Psoas muscle (tissue), 8 donors: ENCODE measurements at places on chromosomes 1 and 21. TPM values are rescaled to one million over a fixed set of nuclear protein-coding genes. Genes with fewer than 3 reads are reported as not detected.

- peak; percentile 22 for DNase-seq
These were observed 100.5 kb downstream of the NPHP4 start for GRCh38 chr1:5891736-5892135.

DNA sequence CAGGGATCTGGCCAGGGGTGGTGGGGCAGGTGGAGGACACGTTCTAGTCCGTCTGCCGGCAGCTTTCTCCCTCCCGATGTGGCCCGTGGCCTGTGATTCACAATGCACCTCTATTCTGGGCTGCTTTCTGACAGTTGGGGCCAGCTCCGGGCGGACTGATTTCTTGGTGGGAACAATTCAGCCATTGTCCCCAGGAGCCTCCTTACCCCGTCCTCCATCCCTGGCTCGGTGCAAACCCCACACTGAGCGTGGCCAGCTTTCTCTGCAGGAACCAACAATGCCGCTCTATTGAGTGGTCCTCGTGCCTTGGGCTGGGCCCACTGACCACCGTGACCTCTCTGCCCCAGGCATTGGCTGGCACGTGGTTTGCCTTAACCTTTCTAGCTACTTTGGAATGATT lies 29.7 kb downstream of the PADI2 start:
- no peak for DNase-seq

ZNF683 gene
- not detected for polyA plus RNA-seq

PYHIN1 gene
- 0.15 TPM for polyA plus RNA-seq

ZSCAN20 gene
- 0.75 TPM for polyA plus RNA-seq

DNA sequence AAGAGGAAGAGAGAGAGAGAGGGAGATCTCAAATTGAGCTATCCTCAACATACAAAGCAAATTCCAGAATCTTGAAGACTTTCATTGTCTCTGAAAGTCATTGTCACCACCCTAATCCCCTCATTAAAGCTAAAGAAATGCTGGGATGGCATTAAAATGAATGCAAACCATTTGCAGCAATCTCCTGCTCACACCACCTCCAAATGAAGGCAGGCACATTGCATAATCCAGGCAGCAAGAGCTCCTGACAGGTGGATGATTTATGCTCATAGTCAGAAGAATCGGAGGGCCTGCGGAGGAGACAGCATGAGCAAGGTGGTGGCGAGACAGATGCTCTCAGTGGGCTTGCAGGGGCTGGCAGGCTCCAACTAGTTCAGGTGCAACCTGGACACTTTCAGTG lies 90.2 kb downstream of the ESRRG start:
- no peak for DNase-seq

GRCh38 chr21:42956824-42957630 lies 17.3 kb upstream of the PKNOX1 start:
- no peak for DNase-seq

GRCh38 chr1:240658312-240658960 lies 46.5 kb upstream of the GREM2 start:
- DNase-seq: no peak

GIPC2 gene
- 0.72 TPM for polyA plus RNA-seq

- no peak for DNase-seq
These were observed 522.9 kb downstream of the KIF26B start for GRCh38 chr1:245677461-245678240.

GRCh38 chr1:8495928-8496401 lies 178.1 kb downstream of the SLC45A1 start:
- no peak for DNase-seq

GRCh38 chr21:34523019-34523555 lies 11.1 kb upstream of the KCNE1 start:
- DNase-seq: no peak

- DNase-seq: no peak
These were observed 6.1 kb upstream of the PTBP2 start for GRCh38 chr1:96715482-96715881.

DNA sequence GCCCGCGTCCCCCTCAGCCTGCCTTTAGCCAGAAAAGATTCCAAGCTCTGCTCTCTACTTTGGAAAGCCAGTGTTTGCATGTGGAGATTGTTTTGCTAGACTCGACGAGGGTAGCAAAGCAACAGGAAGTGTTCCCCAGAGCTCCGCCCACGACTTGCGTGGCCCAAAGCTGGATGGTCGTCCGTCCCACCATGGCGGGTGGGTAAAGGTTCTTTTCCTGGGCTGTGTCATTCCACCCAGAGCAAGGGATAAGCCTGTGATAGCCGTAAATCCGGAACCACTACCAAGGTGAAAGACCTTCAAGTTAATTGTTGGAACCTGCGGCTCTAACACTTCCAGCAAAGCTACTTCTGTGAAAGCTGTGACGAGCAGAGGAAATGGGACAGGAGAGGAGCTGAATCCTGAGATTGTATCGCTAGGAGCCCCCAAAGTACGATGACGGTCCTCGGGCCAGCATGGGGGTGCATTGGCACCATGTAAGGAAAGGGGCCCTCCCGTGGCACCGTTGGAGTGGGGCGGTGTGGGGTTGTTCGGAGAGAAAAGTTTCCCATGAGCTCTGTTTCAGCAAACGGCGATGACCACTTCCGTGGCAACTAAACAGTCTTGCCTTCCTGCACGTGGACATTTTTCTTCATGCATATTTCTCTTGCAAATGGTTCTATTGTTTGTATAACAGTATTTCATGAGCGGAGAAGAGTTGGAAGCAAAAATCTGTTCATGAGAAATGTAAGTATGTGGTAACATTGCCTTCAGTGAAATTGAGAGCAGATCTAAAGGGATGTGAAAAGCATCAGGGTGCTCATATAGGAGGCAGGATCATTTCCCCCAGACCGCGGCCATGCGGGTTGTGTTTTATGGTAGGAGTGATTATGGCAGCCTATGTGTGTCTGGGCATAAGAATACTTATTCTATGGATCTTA lies 8.4 kb downstream of the MX2 start:
- no peak for DNase-seq

DNA sequence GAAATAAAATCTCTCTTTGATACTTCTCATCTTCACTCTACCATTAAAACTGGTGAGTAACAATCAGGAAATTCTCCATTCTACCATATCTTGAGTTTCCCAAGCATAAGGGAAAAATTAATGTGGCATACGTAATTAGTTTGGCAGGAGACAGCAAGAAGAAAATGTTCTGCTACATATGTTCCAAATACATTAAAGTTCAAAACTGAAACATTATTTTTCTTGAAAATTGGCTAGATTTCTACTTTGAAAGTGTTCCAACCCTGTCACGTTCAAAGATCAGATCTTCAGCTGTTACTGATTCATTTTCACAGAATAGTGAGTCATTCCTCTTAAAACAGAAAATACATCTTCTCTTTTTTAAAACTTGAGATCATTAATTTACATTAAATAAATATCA lies 48.5 kb downstream of the PIGK start:
- no peak for DNase-seq

GRCh38 chr1:42449256-42449655 lies 6.6 kb downstream of the ZMYND12 start:
- DNase-seq: no peak

DNA sequence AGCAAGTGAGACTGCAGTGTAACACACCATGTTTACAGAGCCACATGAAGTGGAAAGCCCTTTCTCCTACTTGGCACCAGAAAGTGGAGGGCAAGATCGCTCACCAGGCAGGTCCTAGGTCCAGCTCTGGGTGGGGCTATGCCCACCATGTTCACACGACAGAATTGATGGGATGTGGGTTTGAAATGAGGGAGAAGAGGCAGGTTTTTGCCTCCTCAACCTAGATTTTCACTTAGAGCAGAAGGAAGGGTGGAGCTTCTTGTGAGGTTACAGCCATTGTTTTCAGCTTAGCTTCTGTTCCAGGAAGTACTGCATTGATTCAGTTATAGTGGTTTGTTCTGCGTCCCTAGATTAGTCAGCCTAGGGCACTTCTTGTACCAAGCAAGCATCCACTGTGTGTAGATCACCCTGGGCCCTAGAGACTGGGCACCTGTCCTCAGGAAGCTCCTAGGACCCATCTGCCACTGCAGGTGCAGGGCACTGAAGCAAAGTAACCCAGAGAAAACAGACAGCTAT lies 2.3 kb downstream of the CD53 start:
- no peak for DNase-seq

USH2A gene
- polyA plus RNA-seq: under 0.01 TPM

CHAF1B gene
- polyA plus RNA-seq: 8.4 TPM

AVPR1B gene
- not detected for polyA plus RNA-seq

DNA sequence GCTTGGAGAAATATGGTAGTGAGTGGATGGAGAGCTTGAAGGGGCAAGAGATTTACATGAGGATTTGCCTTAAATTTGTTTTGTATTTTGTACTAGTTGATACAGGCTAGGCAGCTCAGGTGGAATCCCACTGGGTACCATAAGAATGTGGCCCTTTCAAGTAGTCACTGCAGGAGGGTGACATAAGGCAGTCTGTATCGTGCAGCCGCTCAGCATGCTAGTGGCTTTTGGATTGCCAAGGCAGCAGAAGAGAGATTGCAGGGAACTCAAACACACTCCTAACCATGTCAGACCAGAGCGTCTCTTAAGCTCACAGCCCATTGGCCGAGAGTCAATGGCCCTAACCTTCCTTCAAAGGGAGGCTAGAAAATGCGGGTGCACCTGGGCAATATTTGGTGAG lies 420.0 kb downstream of the ADGRL2 start:
- no peak for DNase-seq

DNA sequence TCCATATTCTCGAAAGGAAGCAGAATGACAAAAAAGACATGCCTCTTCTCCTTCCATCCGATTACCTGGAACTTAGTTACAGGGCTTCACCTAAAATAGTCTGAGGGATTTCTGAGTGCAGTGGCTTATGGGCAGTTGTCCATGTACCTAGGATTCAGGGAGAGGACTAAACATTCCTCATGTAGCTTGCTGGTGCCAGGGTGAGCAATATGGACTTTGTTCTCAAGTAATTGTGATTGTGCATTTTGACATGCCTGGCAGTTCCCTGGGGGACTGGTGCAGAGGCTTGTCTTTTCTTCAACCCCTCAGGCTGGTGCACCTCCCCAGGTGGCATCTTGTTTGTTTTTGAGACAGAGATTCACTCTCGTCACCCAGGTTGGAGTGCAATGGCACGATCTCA lies 6.1 kb upstream of the PSEN2 start:
- DNase-seq: no peak

PLEKHG5 gene
- polyA plus RNA-seq: 2.3 TPM

GNAT2 gene
- polyA plus RNA-seq: not detected

DNA sequence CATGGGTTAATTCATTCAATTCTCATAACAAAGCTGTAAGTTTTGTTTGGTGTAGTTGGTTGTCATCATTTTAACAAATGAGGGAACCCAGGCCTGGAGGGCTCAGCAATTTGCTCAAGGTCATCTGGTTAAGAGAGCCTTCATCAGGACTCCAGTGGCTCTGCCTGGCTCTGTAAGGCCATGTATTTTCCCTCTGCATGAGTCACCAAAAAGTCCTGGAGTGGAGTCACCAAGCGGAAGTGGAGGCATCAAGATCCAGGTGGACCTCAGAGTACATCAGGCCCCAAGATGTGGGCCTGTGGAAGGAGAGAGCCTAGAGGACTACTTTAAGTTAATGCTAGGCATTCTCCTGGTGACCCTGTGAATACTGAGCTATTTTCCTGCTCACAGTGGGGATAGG lies 30.0 kb upstream of the RBM15 start:
- DNase-seq: no peak

GRCh38 chr1:11748294-11749202 lies 12.6 kb downstream of the AGTRAP start:
- no peak for DNase-seq

- no peak for DNase-seq
These were observed 35.6 kb upstream of the SLC16A1 start for GRCh38 chr1:112991402-112992120.

GCSAML gene
- polyA plus RNA-seq: not detected

- no peak for DNase-seq
These were observed 123.6 kb upstream of the RUNX3 start for GRCh38 chr1:25053576-25054250.

- peak; percentile 52 for DNase-seq
These were observed 20.6 kb downstream of the COL6A2 start for GRCh38 chr21:46118316-46119143.

HPDL gene
- 3.7 TPM for polyA plus RNA-seq

GRCh38 chr21:24509131-24509530 lies 1098.2 kb downstream of the MRPL39 start:
- no peak for DNase-seq

AADACL4 gene
- not detected for polyA plus RNA-seq

FCGR1A gene
- polyA plus RNA-seq: 1.3 TPM

- DNase-seq: no peak
These were observed 18.6 kb downstream of the CD247 start for GRCh38 chr1:167499664-167500101.

GRCh38 chr1:43986712-43987111 lies 4.7 kb upstream of the CCDC24 start:
- no peak for DNase-seq

- DNase-seq: no peak
These were observed 744.1 kb upstream of the CHRM3 start for GRCh38 chr1:238642231-238642630.

DNA sequence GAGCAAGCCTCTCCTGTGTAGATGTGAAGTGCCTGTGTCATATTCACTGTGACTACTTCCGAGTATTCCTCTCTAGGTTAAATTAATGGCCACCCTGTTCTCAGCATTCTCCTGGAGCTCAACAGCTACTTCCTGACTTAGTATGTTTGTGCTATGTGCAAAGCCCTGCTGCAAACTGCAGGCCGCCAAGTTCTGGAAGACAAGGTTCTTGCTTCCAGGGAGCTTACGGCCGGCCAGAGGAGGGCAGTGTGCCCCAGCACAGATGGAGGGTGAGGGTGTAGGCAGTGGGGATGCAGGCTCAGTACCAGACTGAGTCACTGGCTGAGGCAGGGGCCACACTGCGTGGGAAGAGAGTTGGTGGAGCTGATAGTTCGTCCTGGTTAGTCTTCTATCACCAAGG lies 43.2 kb downstream of the ELK4 start:
- DNase-seq: peak; percentile 50

LAX1 gene
- polyA plus RNA-seq: 0.04 TPM

DNA sequence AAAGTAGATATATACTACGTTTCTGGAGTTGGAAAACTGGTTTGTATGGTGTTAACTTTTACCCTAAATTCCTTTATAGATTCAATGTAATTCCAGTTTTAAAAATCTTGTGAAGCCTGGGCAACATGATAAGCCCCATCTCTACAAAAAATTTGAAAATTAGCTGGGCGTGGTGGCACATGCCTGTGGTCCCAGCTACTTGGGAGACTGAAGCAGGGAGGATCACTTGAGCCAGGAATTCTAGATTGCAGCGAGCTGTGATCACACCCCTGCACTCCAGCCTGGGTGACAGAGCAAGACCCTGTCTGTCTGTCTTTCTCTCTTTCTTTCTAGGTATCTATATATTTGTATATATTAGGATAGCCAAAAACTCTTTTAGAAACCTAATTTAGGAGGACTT lies 141.9 kb downstream of the CLEC20A start:
- DNase-seq: no peak
